CD8-positive, alpha-beta memory T cell (primary cell): ENCODE measurements at places on chromosomes 16 and 17.
A peak's percentile ranks its signal among the peaks of the same experiment; 100 is the strongest.

DNA sequence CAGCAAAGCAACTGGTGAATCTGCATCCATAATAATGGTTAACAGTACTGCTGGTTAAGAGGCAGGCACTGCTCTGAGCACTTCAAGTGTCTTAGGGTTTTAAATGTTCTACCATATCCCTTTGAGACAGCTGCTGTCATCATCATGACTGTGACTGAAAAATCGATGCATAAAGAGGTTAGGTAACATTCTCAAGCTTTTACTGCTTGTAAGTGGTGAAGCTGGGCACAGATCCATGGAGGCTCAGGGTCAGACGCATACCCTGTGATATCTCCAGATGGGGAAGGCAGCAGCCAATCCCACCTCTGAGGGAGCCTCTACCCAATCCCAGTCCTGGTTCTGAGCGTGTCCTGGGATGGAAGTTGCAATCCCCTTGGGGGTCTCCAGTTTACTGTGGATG, 57.6 kb upstream of the SOX9 start:
- no peak for DNase-seq

GRCh38 chr17:58388302-58389190, 28.8 kb downstream of the RNF43 start:
- DNase-seq: no peak

GRCh38 chr17:63774141-63774968, at the start of gene DDX42:
Gene DDX42, plus strand, starts transcription at chr17:63774170. Its CDS starts 12,880 bp downstream, at chr17:63787050.
- peak; percentile 83 for DNase-seq

- no peak for DNase-seq
Measured at GRCh38 chr17:32191306-32191705, 49.0 kb downstream of the RHOT1 start.

GRCh38 chr16:27426423-27427408, 24.7 kb downstream of the IL21R start:
- DNase-seq: peak; percentile 67

DNA sequence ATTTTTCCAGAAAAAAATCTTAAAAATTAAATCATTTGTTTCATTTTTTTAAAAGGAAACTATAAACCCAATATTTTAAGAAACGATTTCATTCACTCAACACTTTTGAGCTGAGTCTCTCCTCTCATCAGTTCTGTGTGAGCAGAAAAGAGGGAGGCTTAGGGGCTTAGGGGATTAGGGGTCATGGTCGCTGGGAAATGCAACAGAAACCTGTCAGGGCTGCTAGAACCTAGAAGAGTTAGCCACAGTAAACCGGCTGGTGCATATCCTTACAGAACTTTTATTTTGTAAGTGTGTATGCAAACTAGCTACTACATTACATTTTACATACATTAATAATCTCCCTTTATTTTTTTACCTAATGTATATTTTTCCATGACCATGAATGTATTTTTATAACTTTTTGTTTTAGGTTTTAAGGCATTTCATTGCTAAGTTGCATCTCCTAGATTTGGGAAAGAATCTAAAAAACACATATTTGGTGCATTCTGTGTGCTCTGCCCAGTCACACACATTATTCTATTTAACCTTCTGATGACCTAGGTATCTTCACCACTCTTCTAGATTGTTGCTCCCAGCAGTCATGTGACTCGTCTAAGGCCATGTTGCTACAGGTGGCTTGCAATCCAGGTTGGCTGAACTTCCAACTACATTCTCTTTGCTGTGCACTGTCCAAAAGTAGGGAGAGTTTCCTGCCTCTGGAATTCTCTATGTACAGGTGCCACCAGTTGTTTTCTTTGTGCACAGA, 24.4 kb downstream of the TBC1D3B start:
- no peak for DNase-seq

DNA sequence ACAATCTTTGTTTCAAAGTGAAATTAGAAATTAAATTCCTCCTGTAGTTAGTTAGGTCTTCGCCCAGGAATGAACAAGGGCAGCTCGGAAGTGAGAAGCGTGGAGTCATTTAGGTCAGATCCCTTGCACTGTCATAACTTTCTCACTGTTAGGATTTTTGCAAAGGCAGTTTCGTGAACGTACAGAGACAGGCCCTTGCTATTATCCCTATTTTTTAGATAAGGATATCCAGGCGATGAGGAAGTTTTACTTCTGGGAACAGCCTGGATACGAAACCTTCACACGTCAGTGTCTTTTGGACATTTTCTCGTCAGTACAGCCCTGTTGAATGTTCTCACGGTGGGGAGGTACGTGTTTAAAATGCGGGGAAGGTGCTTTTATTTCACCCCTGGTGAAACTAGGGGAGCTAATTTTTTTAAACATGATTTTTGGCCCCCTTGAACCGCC, 318 bp upstream of the RBL2 start:
- DNase-seq: no peak

GRCh38 chr16:49856672-49857330, 889 bp upstream of the ZNF423 start:
- DNase-seq: no peak

DNA sequence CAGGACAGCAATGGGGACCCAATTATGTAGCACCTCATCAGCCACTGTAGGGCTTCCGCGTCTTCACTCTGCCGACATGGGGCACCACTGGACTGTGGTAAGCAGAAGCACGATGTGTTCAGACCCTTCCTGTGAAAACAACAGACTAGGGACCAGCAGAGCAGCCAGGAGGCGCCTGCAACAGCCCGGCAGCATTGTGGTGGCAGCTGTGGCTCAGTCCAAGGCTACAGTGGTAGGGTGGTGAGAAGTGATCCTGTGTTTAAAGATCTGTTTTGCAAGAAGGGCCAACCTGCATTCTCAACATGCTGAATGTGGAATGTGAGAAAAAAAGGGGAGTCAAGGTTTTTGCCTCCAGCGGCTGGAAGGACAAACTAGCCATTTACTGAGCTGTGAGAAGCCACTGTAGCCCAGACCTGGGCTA, 80.8 kb downstream of the GAS7 start:
- DNase-seq: no peak

GRCh38 chr17:59753522-59754467, 46.3 kb downstream of the VMP1 start:
- peak; percentile 61 for DNase-seq

DNA sequence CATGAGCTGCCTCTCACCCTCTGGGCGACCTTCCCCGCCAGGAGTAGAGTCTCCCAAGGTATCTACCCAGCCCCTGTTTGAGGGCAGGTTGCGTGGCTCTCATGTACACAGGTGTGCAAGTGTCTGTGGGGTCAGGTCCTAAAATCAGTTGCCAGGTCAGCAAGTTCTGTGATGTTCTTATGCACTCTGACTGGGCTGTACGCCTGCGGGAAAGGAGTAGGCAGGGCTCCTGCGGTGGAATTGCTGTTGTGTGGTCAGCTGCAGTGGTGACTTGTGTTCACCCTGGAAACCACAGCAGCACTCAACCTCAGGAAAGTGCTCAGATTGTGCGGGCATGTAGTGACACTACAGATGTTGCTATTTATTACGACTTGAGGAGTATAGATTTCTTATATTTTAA, 19.4 kb downstream of the NARF start:
- DNase-seq: no peak

DNA sequence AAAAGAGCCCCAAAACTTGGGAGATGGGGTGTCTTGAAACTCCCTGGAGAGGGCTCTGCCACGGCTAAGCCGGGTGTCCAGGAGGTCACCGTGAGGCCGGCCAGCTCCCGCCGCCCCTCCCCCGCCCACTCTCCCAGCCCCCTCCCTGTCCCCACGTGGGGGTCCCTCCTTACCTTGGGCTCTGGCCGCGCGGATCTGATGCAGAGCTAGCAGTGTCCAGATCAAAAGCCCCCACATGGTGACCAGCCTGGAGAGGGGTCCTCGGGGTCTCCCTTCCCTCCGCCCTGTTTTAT, 447 bp downstream of the SDK2 start:
- DNase-seq: no peak

DNA sequence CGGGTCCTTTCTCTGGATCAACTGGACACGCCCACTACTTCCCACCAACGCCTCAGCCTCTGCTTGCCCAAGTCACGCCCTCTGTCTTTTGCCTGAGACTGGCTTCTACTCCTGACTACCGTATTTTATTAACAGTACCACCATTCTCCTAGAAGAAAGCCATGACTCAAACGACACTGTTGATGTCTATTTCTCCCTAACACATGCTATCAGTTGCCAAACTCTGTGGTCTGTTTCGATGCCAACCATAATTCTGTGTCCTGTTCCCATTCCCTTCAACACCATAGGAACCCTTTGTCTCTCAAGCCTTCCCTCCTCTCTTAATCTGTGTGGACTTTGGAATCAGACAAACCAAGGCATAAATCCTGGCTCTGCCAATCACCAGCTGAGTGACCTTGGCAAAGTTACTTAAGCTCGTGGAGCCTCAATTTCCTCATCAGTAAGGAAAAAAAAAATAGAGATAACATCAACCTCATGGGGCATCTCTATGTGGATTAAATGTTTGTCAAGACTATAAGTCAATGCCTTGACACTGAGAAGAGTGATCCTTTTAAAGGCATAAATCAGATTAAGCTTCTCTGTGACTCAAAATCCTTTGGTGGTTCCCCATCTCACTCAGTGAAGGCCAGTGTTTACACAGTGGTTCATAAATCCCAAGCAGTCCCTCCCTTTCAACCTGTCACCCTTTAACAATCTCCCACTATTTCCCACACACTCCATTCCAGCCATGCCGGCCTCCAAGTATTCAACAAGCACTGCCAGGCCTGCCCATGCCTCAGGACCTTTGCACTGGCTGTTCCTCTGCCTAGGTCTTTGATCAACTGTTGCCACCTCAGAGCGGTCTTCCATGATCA, 45.6 kb downstream of the ERN1 start:
- no peak for DNase-seq

DNA sequence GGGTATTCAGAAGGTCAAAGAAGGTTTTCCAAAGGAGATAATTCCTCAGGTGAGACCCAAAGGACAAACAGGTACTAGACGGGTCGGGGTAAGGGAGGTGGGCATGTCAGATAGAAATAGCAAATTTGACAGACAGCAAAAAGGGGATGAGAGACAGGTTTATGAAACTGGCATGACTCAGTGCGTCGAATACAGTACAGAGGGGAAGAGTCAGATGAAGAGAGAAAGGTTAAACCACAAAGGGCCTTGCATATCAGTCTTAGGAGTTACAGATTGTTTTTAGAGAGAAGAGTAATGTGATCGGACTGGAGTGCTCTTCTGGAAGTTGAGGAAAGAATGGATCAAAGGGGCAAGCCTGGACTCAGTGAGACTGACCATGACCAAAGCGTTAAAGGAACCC, 88.4 kb downstream of the ZZEF1 start:
- no peak for DNase-seq

DNA sequence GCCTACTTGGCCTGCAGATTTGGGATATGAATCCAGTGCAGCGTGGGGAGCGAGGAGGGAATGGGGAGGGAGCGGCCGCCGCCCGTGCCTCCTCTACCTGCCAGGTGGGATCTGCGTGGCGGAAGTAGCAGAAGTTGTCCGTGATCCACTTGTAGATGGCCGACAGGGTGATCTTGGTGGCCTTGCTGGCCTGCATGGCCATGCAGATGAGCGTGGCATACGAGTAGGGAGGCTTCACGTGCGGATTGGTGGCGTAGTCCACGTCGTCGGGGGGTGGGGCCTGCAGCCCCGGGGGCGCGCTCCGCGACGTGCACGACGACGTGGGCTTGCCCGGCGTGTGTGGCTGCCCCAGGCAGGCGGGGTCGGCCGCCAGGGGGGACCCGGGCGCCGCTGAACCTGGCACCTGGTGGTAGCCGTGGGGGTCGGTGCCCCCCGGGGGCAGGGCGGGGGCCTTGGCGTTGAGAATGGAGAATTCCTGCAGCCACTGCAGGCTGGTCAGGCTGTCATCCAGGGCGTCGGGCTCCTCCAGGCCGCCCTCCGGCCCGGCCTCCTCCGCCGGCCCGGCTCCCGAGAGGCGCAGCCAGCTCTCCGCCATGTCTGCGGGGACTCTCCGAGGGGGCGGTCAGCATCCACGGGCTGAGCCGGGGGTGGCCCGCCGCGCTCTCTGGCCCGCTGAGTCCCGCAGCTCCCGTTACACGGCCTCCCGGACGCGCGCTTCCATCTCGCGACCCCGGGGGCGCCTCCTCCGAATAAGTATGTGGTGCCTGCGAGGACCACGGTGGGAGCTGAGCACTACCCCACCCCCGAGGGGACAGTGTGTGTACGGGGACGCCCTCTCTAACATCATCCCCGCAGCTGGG, 1.0 kb downstream of the FOXJ1 start:
- DNase-seq: peak; percentile 46

- DNase-seq: no peak
Measured at GRCh38 chr17:12664894-12665262, 812 bp upstream of the MYOCD start.

DNA sequence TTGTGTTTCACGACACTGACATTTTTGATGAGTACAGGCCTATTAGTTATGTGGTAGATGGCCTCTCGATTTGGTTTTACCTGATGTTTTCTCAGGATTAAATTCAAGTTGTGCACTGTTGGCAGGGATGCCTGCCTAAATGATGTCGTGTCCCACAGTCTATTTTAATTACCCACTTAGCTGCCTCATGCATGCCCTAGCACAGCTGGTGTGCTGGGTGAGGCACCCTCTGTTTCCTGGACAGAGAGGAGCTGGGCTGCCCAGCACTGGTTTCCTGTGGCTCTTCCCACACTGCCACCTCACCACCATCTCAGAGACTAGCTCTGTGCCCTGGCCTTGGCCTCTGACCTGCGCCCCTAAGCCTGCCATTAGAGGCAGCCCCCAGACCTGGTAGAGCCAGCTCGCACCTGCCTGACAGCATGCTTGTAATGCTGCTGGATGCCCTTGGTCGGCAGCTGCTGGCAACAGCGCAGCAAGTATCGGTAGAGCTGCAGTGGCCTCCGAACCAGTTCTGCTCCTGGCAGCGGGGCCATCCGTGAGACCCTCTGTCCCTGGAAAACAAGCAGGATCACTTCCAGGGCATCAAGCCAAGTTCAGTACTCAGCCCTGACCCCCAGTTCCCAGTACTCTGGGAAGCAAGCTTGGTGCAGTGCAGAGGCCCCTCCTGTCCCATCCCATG, 10.9 kb downstream of the LYRM9 start:
- DNase-seq: no peak

- DNase-seq: no peak
Measured at GRCh38 chr16:67766291-67766690, 40.1 kb downstream of the RANBP10 start.

DNA sequence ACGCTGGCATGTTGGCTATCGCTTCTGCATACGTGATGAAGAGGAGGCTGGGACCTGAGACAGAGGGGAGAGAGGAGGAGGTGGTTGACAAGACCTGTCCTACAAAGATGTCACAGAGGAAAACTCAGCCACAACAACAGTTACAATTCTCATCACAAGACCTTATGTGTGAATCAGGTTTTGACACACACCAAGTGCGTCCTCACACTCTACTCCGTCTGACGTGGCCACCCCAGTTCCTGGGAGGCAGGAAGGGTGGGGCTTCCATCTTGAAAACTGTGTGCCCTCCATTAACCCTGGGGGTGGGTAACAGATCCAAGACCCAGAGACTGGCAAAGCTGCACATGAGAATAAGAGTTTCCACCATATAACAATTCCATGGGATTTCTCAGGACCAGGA, 24.1 kb downstream of the SLC6A4 start:
- no peak for DNase-seq
